Hepatic stellate cell (primary cell): ENCODE measurements at places on chromosomes 7 and 10.

GRCh38 chr10:103855852-103856796 is 748 bp upstream of the SH3PXD2A start:
- no peak for DNase-seq

DNA sequence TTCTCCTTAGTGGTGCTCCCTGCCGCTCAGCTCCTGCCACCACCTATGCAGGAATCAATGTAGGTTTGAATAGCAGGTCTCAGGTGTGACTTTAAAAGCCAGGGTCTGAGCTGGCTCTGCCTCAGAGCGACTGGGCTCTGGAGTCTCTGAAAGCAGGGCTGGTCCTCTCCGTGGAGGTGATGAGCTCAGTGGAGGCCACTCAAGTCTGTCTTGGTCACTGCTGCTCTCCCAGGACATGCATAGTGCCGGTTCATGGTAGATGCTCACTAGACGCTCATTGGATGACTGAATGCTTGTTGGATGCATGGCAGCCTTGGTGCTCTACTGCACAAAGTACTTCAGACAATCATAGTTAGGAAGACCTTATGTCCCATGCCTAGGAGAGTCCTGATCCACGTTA is 45.1 kb upstream of the PTF1A start:
- DNase-seq, result no peak

DNA sequence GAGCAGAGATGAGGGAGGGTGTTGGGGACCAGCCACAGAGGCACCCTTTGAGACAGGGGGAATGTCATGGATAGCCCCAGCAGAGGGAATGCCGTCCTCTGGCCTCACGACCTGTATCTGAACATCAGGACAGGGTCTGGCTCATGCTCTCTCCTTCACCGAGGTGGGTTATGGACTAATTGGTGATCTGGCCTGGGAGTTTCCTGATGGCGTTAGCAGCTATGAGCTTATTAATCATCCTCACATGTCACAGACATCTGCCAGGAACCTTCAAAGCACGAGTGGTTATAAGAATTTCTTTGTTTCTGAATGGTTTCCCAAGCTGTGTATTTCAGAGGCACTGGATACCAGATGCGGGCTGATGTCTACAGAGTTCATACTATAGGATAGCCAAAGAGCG is 6.9 kb downstream of the CPA4 start:
- DNase-seq, result no peak

- DNase-seq, result peak; percentile 69
Measured at GRCh38 chr7:27745064-27745583, 5.2 kb downstream of the TAX1BP1 start.

- DNase-seq, result peak; percentile 14
Measured at GRCh38 chr7:46291601-46292150, 370.6 kb upstream of the IGFBP3 start.

- no peak for DNase-seq
Measured at GRCh38 chr7:98309566-98309965, 28.1 kb downstream of the BRI3 start.

- DNase-seq, result no peak
Measured at GRCh38 chr10:93573051-93573909, 6.8 kb downstream of the FFAR4 start.

DNA sequence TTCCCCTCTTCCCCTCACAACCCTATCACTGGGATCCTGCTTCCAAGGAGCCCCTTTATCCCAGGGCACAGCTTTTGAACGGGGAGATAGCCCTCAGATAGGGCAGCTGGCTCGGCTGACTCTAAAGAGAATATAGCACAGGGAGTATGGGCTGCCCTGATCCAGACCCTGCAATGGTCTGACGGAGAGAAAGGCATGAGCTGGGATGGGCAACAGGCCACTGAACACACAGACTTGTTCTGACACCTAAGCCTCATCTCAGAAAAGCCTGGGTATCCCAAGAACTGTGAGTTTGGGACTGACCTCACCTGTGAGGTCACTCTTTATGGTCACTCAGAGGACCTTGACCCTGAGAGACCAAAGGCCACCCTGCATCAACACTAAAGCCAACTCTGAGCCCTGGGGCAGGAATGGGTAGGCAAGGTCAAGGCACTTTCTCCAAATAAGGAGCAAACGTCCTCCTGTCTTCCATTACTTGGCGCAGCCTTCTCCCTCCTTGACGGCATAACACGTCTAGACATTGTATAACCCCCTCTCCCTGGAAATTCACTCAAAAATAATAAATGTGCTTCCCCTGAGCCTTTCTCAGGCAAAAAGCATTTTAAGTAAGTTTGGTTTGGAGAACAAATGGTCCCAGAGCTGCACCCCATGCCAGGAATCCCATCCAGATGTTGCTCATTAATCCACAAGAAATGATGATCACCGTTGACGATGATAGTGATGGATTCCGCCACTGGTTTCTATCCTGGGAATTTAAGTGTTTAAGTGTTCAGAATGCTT is 8.2 kb upstream of the LRRC18 start:
- DNase-seq, result no peak

DNA sequence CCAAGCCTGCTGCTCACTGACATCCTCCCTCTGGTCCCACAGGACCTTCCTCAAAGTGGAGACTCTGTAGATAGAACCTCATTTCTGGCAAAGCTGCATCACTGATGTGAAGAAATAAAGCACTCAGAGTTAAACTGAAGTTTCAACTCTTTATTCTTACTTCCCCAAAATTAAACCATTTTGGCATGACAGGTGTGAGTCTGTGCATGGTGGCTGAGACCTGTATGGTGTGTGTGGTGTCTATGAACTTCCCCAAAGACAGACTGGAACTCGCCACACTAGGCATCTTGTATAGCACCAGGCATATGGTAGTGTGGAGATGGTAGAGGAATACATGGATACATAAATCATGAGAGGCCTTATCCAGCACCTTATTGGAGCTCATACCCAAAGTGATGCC is 6.6 kb upstream of the WDFY4 start:
- no peak for DNase-seq

GRCh38 chr7:158295966-158296797 is 291.4 kb downstream of the PTPRN2 start:
- no peak for DNase-seq
